ENCODE measurements at places on chromosomes 1 and 21.

- DNase-seq, result no peak
These were observed 105.2 kb downstream of the ACBD6 start for GRCh38 chr1:180397175-180397574.

DNA sequence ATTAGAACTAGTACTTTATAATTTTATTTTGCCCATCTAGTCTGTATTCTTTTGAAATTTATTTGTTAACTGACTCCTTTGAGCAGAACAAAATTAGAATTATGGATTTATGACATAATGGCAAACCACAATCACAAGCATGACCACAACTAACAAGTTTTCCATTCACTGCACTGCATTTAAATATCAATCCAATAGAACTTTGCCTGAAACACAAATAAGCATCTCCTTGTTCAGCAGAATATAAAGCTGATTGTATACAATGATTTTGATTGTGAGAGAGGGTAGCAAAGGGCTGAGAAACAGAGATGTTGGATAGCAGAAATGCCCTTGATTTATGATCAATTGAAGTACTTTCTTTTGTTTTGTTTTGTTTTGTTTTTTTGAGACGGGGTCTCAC lies 495.5 kb upstream of the RGS18 start:
- no peak for DNase-seq

GRCh38 chr1:45032837-45033236 lies 20.8 kb downstream of the UROD start:
- no peak for DNase-seq

DNA sequence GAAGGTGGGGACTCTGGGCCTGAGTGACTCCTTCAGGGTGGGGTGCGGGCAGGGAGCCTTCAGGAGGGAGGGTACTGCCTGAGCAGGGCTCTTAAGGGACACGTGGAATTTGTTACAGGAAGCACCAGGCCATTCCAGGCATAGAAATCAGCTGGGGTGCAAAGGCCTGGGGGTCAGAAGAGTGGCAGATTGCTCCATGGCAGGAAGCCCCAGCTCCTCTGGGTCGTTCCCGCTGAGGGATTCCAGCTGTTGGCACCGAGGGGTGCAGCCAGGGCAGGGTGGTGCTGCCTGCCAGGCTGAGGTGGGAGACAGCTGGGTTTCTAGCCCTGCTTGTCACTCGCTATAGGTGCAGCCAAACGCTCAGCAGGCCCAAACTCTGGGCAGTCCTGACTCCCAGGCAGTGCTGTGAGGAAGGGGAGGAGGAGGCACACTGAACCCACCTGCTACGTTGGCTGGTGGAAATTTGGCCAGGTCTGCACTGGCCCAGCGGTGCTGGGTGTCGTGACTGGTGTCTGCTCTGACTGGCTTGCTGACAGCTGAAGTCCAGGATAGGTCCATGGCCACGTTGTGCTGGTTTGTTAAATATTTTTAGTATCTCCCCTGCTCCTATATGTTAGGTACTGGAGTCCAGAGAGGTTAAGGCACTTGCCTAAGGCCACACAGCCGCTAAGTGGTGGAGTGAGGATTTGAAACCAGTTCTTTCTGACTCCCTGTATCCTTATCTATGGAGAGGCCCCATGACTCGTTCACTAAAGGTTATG lies 19.3 kb downstream of the TNFRSF1B start:
- DNase-seq, result no peak

GRCh38 chr1:78687914-78688313 lies 38.3 kb downstream of the IFI44 start:
- DNase-seq, result no peak

DNA sequence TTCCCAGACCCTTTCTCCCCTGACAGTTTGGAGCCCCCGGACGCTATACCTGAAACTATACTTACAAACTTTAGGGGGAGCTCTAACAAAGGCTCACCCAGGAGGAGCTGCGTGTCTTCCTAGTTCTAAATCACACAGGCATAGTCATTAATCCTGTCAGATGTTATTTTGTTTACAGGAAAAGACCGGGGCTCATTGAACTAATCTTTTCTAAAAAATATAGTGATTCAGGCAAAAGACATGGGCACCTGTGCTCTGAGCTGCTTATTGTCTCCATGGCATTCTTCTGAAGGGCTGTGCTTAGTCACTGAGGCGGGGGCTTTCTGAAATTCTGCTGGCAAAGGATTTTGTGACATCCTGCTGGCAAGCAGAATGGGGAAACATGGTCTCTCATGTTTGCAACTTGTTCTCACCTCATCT lies 1577.0 kb downstream of the NCAM2 start:
- peak; percentile 58 for DNase-seq

- no peak for DNase-seq
These were observed 109.8 kb downstream of the ELAVL4 start for GRCh38 chr1:50218344-50219120.

- peak; percentile 96 for DNase-seq
These were observed 12.6 kb downstream of the HSF2BP start for GRCh38 chr21:43646550-43647260.

GRCh38 chr1:59412718-59413326 lies 115.9 kb downstream of the FGGY start:
- DNase-seq, result no peak

DNA sequence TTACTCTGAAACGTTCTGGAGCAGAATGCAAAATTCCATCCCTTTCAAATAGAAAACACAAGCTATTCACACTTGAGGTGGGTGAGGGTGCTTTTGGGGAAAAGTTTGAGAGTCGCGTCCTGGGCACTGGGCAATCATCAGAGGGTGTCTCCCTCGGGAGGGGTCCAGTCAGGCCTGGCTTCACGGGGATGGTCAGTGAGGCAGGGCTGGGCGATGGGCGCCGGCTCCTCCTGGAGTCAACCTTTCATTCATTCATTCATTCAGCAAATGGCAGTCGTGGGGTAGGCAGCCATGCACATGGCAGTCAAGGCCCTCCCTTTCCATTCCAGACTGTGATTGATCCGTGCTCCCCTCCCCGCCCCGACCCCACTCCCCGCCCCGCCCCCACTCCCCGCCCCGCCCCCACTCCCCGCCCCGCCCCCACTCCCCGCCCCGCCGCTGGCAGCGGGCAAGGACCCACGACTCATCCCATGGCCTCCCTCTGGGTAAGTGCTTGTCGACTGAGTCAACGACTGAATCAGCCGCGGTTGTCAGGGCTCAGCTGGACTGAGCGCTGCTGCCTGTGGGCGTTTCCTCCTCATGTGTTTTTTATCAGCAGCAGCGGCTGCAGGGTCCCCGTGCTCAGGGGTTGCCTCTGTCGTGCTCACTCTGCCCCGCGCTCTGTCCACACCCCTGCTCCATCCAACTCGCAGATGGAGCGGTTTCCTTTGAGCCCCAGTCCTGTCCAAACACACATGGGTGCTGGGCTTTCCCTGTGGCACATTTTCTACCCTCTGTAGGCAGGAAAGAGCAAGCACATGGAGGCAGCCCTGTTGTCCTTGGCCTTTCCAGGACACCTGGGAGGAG lies 12.5 kb upstream of the SPSB1 start:
- DNase-seq, result peak; percentile 94

DNA sequence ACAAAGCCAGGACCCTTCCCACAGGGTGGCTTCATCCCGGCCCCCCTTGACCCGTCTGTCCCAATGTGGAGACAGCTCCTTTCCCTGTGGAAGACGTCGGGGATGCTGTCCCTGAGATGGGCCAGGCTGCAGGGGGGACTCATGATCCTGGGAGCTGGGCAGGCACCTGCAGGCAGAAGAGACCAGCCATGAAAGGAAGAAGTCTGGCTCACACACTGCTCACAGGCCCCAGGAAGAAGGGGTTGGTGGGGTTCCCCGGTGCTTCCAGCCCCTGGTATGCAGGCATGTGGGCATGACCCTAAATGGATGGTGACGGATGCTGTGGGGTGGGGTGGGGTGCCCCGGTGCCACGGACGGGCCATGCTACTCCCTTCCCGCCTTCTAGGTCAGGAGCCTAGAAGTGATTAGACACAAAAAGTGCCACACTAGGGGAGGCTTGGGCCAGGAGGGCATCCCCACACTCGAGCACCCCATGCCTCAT lies 8.3 kb downstream of the ACTRT2 start:
- no peak for DNase-seq

- peak; percentile 54 for DNase-seq
These were observed 3.2 kb downstream of the TMEM201 start for GRCh38 chr1:9591669-9592509.

GRCh38 chr1:244849189-244849866 lies 13.9 kb downstream of the COX20 start:
- DNase-seq, result no peak

DNA sequence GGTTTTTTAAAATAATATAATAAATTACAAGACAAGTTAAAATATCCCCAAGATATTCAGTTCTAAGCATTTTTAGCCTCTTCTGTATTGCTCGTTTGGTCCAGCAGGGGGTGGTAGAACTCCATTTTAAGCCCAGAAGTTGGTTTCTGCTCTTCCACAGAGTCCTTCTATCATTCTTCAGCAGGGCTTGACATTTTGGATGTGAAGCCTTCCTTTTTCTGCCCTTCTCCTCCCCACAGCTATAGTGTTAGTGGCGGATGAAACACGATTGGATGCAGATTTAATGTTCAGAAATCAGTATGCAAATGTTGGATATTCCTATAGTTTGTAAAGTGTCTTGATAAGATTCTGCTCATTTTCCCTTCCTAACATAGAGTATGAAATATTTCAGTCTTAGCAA lies 1.4 kb downstream of the NCAM2 start:
- DNase-seq, result peak; percentile 55

DNA sequence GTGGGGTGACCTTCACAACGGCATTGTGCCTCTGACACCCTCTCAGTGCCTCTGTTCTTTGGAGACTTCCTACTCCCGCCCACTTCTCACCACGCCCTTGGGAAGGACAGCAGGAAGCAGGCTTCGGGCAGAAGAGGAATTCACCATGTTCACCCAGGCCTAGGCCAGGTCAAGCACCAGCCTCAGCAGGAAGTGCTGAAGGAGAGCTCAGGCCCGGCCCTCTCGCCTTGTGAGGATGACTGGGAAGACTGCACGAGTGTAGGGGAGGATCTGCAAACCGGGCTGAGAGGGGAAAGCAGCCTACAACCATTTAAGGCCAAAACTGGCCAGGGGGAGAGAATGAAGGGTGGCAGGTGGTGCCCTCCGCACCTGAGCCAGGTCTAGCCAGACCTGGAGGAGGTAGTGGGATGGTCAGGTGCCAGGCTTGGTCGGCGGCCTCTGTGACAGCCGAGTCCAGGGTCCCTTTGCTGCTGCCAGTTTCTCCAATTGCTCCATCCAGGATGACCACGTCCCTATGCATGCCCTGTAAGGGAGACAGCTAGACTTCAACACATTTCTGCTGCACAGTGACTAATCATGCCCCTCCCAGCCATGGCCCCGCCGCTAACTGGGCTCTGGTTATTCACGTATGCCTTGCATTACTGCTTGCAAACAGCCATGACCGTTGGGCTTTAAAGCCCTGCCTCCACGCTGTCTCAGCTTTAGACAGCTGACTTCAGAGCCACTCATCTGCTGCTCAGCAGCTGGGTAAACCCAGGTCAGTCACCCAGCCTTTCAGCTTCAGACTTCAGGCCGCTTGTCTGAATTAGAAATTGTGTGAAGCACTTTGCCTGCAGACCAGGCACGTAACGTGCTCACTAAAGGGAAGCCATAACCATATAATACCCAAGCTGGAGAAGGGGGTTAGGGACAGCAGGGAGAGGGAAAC lies 8.9 kb downstream of the MRTO4 start:
- DNase-seq, result peak; percentile 68

GRCh38 chr1:64540265-64540791 lies 70.4 kb downstream of the CACHD1 start:
- DNase-seq, result no peak

DNA sequence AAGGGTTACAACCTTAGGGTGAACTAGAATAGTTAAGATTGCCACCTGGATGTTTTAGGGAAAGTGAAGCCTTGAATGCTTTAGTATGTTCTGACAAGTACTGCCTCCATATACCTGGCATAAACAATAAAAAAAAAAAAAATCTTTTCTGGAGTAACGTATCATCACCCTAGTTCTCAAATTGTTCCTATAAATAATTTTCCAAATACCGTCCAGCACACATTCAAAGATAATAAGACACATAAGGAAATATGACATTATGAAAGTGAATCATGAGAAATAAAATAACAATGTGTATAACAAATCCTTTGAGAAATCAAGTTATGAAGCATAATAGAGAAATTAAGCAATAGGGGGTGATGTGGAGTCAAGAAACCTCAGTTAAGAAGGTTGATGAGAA lies 20.6 kb downstream of the C1orf141 start:
- DNase-seq, result no peak

GRCh38 chr21:40792691-40793456 lies 54.1 kb downstream of the DSCAM start:
- no peak for DNase-seq

- DNase-seq, result no peak
These were observed 9.3 kb upstream of the GREM2 start for GRCh38 chr1:240621249-240621648.

DNA sequence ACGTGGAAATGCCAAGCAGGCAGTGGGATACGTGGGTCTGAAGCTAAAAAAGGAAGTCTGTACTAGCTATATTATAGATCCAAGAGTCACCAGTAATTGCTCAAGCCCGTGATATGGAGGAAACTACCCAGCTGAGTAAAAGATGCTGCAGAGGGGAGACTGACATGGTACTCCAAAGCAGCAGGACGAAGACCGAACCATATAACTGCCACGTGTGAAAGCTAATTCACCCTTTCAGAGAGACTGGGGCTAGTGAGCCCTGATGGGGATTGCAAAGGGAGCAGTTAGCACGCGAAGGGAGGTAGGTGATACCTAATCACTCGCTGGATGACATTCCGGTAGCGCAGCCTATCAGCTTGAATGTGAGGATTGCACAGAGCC lies 316 bp downstream of the AP4B1 start:
- no peak for DNase-seq

DNA sequence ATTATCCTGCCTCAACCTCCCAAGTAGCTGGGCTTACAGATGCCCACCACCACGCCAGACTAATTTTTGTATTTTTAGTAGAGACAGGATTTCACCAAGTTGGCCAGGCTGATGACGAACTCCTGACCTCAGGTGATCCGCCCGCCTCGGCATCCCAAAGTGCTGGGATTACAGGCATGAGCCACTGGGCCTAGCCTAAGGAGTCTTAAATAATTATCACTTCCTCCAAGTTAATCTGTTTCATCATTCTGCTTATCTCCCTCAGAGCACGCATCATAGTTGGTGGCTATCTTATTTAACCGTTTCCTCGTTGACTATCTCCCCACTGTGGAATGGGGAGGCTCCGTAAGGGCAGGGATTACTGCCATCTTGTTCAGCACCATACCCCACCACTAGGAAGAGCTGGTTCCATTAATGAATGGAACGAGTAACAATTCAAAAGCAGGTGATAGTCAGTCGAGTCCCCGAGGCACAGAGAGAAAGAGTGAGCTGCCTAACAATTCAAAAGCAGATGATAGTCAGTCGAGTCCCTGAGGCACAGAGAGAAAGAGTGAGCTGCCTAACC lies 52.7 kb downstream of the GLUL start:
- DNase-seq, result peak; percentile 22

DNA sequence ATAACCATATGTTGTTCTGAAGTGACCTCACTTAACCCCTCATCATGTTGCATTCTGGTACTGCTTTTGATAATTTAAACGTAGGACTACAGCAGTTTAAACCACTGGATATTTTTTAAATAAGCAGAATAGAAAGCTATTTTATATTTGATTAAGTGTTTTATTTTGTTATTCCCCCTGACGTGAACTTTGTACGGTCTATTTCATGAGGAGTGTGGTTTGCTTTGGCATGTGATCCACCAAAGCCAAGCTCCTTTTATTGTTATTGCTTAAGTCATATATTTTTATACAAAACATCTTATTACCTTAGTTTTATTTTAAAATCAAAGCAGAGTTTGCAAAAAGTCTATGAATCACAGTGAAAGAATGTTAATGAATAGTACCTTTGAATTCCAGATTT lies 101.4 kb upstream of the L1TD1 start:
- DNase-seq, result no peak

GRCh38 chr21:34878940-34879339 lies 170.2 kb downstream of the RUNX1 start:
- no peak for DNase-seq
